ENCODE measurements at places on chromosomes 7 and 10.
A peak's percentile ranks its signal among the peaks of the same experiment; 100 is the strongest.

- peak; percentile 33 for DNase-seq
These were observed 34.4 kb upstream of the SLF2 start for GRCh38 chr10:100878291-100878910.

DNA sequence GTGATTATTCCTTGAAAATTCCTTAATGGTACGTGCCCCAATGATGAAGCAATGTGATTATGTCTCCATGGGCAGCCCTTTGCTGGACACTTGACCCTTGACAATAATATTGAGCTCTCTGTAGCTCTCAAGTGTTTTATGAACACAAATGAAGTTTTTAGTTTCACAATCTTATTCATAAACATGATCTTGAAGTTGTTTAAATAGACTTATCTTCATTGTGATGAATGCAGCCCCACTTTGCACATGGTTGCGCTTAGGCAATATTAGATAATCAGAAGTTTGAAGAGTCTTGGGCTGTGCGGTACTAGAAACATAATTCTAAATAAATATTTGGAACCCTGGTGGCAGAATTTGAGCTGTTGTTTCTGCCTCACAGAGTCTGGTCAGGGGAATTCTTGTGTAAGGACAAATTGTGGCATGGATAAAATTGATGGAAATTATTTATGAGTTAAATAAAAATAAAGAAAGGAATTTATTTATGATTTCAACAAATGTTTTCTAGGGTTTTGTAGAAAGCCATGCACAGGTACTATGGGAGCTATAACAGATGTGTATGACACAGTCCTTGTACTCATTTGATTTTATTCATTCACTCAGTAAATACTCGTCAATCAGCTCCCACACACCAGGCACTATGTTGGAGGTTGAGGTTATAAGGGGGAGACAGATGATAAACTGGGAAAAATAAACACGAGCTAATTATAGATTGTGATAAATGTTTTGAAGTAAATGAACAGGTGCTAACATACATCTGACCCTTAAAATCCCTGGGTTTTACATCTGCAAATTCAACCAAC lies 217.9 kb downstream of the GALNT17 start:
- DNase-seq, result no peak

GRCh38 chr7:55449205-55449991 lies 84.3 kb downstream of the LANCL2 start:
- no peak for DNase-seq

DNA sequence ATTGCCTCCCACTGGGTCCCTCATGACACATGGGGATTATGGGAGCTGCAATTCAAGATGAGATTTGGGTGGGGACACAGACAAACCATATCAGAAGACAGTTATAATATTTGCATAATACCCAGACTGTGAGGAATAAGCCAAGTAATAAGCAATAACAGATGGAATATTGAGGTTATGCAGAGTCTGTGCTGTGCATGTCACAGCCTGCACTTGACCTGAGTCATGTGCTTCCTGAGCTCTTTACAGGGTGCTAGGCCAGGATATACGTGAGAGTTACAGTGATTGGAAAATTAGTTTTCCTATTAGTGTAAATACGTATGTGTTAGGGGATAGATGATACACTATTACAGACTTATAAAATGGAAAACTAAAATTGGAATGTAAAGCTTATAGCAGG lies 288.7 kb downstream of the SDK1 start:
- DNase-seq, result no peak

DNA sequence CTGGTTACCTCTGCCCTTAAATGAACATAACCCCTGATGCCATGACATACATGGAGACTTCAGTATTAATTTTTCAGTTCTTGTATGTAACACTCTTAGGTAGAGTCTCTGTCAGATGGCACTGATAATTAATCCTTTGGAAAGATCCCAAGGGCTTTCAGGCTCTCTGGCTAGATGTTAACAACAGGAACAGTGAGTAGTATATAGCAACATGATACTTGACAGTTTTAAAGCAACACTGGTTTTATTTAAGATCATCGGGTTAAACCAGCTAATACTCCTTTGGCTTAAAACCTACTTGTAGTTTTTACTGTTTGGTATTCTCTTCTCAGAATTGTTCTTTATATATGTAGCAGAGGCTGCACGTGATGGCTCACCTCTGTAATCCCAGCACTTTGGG lies 27.3 kb downstream of the AHCYL2 start:
- DNase-seq, result no peak

GRCh38 chr7:80082213-80082612 lies 52.4 kb upstream of the GNAI1 start:
- no peak for DNase-seq

GRCh38 chr10:119523895-119524719 lies 18.4 kb downstream of the RGS10 start:
- DNase-seq, result no peak

DNA sequence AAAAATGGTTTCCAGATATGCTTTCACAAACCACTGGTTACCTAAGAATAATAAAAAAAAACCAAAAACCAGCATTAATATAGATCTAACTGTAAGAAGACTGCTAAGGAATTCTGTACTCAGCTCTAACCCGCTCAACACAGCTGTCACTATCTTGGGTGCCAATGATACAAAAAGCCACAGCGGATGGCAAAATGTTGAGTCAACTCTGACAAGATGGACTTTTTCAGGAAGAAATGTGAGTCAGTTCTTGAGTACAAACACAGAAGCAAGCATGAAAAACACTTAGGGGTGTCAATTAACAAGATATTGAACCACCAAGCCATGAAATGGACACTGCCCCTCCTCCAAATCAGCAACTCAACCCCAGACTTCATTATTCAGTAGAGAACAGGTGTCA lies 55.0 kb downstream of the CTTNBP2 start:
- DNase-seq, result no peak

GRCh38 chr7:122337011-122337410 lies 32.5 kb upstream of the FEZF1 start:
- no peak for DNase-seq

DNA sequence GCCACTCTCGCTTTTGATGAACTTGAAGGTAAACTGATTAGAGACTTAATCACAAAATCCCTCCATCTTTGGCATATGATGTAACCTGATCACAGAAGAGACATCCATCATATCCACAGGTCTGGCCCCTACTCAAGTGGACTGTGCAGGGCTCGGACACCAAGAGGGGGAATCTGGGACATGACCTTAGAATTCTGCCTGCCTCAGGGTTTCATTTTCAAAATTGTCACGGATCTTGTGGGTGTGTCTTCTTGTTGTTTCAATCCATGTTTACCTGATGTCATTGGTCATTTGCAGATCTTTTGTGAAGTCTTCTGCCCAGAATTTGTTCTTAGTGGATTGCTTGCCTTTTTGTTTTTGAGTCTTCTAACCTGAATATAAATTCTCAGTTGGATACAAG lies 5.9 kb upstream of the ARMS2 start:
- no peak for DNase-seq

DNA sequence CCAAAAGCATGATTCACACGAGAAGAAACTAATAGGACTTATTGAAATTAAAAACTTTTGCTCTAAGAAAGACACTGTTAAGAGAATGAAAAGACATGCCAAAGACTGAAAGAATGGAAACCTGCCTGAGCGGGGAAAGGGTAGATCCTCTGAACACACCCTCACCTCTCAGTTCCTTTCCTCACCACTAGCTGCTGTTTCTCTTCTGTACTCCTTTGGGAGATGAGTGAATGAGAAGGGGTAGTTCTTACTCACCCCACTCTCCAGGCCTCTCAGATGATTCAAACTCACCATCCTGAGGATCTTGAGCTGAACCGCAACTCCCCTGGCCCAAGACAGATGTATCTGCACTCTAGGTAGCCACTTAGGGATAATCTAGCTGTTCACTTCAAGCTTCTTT lies 41.9 kb downstream of the IQUB start:
- DNase-seq, result no peak

All from fibroblast of skin of left biceps (primary cell).